ENCODE measurements at places on chromosomes 2 and 18.

DNA sequence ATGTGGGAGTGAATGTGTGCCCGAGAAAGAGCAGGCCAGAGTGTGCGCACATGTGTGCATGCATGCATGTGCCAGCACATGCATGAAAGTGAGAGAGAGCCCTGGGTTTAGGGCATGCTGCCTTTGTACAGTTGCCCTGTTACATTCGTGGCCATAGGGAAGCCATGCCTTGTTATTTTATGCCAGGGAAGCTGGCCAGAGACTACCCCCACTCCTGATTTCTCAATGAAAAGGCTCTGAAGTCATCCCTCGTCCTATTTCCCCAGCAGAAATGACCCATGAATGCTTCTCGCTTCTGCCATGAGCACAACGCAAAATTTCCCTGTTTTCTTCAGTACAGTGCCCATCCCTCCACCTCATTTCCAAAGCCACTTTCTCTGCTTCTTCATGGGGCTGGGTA lies 143.0 kb downstream of the CELF4 start:
- DNase-seq = no peak

DNA sequence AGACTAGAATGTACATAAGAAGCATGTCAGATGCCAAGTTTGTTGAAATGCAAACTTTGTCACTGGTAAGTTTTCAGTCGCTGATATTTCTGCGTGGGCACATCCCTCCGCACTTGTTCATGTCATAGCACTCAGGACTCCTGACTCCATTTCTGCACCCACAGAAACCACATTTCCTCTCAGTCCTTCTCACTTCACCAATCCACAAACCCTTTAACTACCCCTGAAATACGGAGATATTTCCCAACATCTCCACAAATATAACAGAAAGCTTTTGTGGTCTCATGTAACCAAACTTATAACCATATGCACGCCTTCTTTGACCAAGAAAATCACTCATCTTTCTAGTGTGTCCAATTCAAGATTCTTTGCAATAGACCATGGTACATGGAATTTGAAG lies 276.9 kb upstream of the ERBB4 start:
- no peak for DNase-seq

- DNase-seq = no peak
Observed at GRCh38 chr2:39099310-39099869, 21.5 kb downstream of the SOS1 start.

DNA sequence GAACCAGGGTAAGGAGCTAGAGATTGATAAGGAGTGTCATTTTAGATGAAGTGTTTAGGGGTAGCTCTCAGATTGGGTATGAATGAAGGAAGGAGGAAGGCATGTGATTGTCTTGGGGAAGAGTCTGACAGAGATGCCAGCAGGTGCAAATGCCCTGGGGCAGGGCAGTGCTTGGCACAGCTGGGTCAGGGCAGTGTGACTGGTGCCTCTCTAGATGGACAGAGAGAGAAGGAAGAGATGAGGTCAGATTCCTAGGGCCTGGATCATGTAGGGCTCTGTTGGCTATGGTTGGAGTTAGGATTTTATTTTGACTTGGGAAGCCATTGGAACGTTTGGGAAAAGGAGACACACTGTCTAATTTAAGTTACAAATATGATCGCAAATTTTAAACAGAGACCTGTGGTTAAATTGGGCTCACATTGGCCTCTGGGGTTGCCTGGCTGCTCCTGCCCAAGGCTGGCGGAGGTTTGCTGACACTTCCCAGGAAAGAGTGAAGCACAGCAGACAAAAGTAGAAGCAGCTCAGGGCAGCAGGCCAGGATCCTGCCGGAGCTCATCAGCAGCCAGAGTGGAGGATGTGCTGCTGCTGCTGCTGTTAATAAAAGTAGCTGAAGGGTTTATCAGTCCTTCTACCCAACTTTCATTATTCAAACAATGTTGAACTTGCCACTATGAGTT lies 32.7 kb upstream of the FHL2 start:
- DNase-seq = no peak

DNA sequence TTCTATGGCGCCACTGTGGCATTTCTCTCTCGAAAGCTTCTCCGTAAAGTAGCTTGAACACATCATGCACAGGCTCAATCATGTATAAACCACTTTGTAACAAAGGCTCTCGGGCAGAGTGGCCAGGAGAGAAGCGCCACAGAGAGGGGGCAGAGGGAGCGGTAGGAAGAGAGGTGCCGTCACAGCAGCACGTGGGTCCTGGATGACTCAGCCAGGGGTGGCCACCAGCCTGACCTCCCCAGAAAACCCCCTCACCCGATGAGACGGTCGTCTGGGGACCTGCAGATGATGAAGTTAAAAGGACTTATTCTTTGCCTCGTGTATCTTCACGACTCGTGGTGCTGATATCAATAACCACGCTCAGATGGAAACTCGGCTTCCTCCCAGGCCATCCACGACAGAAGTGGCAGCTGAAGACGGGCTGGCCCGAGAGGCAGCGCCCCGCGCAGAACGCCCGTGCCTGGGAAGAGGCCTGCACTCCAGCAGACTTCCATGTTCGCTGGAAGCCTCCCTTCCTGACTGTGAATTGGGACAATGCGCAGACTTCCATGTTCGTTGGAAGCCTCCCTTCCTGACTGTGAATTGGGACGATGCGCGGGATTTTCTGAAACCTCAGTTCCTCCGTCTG lies 46.4 kb upstream of the MTCL1 start:
- DNase-seq = no peak

All from endothelial cell (in vitro differentiated cells).